ENCODE measurements at places on chromosomes 3 and 15.
A peak's percentile ranks its signal among the peaks of the same experiment; 100 is the strongest.

DNA sequence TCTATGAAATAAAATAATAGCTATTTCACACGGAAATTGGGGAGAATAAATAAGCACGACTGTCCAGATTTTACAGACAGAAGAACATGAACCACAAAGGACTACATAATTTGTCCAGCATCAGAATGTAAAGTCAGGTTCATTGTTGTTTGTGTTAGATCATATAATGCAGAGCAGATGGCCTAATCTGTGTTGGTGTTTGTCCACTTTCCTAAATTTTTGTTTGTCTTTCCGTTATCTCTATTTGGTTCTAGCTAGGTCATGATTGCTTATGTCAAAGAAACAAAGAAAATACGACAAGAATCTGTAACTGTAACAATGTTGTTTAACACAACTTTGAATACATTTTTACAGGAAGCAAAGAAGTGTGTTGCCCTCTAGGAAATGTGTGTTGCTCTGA lies 75.6 kb upstream of the ANKRD28 start:
- no peak for DNase-seq

GRCh38 chr3:48661501-48662144 lies 1.1 kb downstream of the CELSR3 start:
- DNase-seq: peak; percentile 48

GRCh38 chr3:160435747-160436146 lies 13.8 kb downstream of the TRIM59 start:
- no peak for DNase-seq

DNA sequence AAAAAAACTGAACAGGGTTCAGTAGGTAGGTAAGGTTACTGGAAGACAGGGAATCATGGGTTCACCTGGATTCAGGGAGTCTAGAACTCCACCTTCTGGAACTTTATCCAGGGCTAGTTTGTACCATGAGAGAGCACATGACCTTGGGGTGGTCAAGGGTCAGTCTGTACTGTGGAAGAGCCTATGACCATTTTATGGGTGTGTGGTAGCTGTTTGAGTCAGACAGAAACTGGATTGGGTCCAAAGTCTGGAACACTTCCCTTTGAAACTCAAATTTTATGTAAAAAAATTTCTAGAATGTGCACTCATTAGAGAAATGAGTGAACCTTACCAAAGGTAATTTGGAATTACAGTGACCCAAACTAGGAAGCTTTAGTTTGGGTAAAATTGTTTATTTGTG lies 486.0 kb upstream of the AGTR1 start:
- no peak for DNase-seq

- DNase-seq: no peak
These were observed 32.8 kb downstream of the SEC62 start for GRCh38 chr3:169999433-169999832.

DNA sequence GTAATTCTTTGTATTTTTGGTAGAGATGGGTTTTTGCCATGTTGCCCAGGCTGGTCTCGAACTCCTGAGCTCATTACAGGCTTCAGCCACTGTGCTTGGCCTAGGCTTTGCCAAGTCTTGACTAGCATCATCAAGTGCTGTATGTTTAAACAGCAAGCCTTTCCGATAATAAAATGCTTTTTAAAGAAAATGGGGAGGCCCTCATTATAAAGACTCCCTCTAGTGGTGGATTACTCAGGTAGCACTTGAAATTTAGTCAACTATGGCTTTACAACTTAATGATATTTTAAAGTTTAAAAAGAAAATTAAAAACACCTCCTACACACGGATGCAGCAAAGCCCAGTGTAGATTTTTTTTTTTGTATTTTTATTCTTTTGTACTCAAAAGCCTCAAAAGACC lies 213.6 kb downstream of the GAP43 start:
- DNase-seq: no peak

GRCh38 chr3:190167936-190168680 lies 47.4 kb upstream of the P3H2 start:
- DNase-seq: no peak

GRCh38 chr3:52481819-52482521 lies 13.2 kb upstream of the STAB1 start:
- no peak for DNase-seq

GRCh38 chr15:97319291-97319690 lies 641.2 kb upstream of the ARRDC4 start:
- no peak for DNase-seq

DNA sequence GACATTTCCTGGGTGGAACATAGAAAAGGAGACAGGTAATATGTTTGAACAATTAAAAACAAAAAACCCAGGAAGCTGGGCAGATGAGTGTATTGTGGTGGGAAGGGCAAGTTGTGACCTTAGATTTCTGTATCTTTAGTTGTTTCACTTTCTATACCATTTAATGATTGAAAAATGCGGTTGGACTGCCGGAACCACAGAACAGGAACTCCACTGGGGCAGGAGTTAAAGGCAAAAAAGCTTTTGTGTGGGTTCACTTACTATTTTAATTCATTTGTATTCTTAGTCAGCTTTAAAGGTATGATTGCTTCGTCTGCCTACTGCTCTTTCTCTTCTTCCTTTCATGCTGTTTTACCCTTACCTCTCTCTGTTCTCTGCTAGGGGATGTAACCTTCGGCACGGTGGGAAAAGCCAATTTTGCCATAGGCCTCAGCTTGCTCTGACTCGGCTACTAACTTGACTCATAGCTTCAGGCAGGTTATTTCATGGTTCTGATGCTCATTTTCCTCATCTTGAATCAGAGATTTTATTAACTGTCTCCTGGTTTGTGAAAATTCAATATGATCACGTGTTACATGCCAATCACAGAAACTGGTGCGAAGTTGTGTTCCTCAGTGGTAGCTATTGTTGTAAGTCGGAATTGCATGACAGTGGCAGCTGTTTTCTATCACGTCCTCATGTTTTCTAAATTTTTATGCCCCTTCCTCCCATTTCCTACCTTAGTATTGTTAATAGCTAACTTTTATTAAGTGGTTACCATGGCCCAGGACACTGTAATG lies 1.6 kb upstream of the MCTP2 start:
- no peak for DNase-seq

DNA sequence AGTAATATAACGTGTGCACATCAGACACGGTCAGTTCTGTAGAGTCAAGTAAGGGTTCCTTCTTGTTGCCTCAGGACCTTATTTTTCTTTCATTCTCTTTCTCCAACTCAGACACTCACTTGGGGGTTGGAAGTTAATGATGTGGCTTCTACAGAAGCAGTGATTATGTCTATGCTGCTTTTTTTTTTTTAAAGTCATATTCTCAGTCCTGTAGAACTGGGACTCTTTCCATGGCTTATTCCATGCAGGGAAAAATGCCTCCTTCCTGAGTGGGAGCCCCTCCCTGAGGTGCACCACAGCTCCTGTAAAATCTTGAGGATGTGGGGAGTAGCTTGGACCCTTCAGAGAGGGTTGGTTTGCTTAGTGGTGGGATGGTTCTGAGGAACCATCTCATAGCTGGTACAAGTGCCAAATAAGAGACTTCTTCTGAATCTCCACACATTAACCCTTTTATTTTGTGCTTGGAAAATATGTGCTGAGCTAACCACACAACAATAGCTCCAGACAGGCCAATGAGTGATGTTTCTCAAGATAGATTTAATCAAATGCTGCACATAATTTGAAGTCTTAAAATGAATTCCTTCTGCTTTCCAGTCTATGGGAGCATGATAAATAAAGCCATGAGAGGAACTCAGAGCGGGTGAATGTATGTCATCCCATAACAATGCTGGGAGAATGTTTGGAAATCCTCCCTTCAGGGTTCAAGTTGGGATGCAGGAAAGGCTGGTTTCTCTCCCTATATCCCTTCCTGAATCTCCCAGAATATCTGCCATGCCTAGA lies 23.3 kb upstream of the FSTL1 start:
- DNase-seq: no peak

GRCh38 chr15:44099671-44100070 lies 95.4 kb downstream of the FRMD5 start:
- no peak for DNase-seq

DNA sequence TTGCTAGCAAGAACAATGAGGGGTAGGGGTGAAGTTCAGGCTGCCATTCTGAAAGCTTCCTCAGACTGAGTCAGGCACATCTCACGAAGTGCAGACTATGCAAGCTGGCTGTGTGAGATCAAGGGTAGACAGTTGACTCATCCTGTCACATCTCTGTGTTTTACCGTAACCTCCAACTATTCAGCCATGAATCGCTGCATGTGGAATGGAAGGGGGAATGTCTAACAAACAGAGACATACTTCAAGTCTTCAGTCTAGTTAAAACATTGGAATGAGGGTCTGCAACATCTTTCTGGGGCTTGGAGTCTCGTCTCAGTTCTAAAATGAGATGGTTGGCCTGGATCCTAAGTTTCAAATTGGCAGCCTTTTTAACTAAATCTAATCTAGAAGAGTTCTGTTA lies 25.9 kb downstream of the AGTR1 start:
- no peak for DNase-seq

DNA sequence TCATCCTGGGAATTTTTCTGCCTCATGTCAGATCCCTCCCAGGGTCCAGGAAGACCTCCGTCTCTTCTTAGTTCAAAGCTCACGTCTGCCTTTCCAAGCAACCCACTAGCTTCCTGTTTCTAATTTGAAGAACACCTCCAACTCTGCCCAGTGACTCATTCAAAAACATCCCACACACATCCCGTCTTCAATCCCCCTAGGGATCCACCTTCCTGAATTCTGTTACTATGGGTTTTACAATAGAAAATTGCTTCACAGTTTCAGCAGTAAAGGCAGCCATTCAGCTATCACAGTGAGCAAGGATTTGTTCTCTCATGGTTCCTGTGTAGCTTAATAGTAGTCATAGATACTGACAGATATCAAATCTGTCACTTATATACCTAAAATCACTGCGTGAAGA lies 308.3 kb upstream of the CCDC54 start:
- no peak for DNase-seq

DNA sequence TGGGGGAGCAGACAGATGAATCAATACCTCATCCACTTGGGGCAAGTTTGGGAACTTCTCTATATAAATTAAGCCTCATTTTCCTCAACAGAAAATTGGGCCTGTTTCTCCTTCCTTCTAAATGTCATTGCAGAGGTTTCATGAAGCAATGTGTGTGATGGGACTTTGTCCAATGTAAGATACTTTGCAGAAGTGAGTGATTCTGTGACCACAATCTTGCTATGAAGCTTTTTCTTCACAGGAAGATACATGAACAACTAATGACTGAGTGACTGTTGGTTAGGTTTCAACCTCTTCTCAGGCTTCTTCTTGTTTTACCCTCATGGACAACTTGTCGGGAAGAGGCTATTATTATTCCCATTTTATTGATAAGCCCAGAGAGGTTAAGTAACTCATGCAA lies 11.0 kb downstream of the TMEM45A start:
- DNase-seq: no peak

GRCh38 chr3:112582244-112582874 lies 20.5 kb downstream of the SLC35A5 start:
- no peak for DNase-seq

DNA sequence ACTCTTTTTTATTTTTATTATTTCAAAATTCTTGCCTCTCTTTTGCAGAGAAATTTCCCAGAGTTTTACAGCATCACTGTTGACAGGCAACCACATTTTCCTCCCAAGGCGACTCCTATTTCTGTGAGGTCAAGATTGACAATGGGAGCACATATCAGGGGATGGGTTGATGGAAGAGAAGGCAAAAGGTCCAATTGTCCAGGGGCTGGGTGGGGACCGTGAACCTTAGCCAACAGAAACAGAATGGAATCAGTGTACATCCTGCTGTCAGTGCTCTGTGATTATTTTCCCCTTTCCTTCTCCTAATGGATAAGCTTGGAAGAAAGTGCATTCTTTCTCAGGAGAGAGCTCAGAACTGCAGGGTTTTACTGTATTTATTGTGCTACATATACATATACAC lies 42.4 kb downstream of the CNTN6 start:
- DNase-seq: no peak

DNA sequence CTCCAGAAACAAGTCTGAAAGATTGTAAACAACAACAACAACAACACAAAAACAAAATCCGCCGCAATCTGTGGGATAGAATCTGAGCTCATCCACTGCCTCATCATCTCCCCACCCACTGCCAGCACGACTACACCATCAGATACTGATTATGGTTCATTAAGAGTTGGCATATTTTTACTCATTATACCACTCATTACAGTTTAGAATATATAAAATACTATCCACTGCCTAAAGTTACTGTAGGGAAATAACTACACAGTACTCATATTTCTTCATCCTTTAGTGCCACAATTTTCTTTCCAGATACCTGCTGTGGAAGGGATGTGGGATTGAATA lies 152.5 kb upstream of the PEX5L start:
- no peak for DNase-seq

- no peak for DNase-seq
These were observed 31.4 kb downstream of the ZNF662 start for GRCh38 chr3:42937334-42937733.

DNA sequence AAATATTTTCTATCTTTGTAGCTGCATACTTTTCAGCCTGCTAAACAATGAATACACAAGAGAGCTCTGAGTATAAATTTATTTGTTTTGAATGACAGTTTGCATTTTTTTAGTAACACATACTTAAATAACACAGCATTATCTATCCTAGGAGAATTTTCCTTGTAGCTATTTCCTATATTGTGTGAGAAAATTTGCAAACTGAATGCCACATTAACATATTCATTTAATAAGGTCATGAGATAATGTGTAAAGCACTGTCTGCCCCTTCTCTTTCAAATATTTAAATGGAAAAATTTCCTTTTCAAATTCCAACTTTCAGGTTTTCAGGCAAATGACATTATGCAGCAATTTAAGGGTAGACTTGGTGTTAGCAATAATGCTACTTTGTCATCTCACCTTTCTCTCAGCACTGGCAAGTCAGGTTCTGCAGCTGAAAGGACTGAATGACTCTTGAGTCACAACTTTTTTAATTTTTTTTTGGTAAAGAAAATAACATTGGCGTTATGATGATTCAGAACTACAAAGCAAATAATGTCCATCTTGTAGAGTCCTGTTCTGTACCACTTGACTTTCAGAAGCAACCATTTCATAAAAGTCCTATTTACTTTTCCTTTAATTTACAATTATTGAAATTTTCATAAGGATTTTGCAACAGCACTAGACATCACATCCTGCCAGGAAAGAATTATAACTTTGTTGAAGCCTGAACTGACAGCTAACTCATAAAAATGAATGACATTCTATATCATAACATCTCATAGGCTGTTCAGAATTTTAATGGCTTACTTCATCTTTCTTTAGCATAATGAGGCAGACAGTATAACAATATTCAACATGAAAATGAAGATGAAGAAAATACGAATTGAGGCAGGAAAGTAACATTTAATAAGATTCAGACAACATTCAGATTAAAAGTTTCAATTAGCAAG lies 681.6 kb upstream of the SEMA6D start:
- no peak for DNase-seq

GRCh38 chr3:129310111-129311011 lies 31.7 kb downstream of the HMCES start:
- DNase-seq: no peak

DNA sequence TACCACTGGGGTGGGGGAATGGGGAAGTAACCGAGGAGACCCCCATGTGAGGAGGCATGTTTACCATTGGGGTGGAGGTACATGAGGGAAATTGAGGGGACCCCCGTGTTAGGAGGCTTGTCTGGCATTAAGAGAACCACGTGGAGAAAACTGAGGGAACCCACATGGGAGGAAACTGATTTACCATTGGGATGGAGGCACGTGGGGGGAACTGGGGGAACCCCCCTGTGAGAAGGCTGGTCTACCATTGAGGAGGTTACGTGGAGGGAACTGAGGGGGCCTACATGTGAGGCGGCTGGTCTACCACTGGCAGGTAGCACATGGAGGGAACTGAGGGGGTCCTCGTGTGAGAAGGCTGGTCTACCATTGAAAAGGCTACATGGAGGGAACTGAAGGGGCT lies 159.4 kb downstream of the FBLN2 start:
- no peak for DNase-seq

GRCh38 chr15:52790169-52790708 lies at the start of gene ONECUT1:
Gene ONECUT1, minus strand, starts transcription at chr15:52790336. Its CDS starts 452 bp downstream, at chr15:52789884.
- DNase-seq: peak; percentile 47

Measured in stimulated activated CD4-positive, alpha-beta T cell treated with anti-CD3 and anti-CD28 coated beads, Interleukin-15, amount 100 ng/mL, for 1 hour (primary cell).